Suppressor macrophage (primary cell): ENCODE measurements at places on chromosomes 6 and 20.

- no peak for DNase-seq
These were observed 88.4 kb upstream of the CCDC167 start for GRCh38 chr6:37587866-37588734.

DNA sequence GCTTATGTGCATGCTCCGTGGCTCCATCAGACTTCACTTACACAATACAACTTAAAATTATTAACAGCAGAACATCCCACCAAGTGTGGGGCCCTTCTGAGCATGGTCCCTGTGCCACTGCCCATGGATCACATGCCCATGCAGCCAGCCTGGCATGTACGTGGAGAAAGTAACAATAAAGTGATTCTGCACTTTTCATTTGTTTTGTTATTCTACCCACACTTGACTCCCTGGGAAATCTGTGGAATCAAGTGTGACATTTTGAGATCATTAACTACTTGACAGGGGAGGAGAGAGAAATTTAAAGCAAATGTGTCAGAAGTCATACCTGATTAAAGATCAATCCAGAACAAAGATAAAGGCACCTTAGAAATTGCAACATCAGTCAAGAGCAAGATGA is 112.0 kb downstream of the ISM1 start:
- no peak for DNase-seq

GRCh38 chr6:165726290-165726875 is 63.3 kb upstream of the PDE10A start:
- no peak for DNase-seq

DNA sequence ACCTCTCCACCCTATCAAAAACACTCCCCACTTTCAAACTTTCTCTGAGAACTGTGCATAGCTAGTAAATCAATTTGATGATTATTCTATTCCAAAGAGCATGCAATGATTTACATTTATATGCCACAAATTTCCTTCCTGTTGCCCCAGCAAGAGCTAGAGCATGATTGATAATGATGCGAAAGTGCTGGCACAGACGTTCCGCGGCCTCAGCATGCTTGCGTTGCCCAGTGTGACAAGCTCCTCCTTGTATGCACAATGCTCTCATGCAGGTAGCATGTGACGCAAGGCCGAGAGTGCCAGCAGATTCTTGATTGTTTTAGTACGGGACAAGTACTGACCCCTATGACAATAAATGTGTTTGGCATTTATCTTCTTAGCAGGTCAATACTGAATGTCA is 696.3 kb upstream of the SLC35B3 start:
- DNase-seq = no peak

DNA sequence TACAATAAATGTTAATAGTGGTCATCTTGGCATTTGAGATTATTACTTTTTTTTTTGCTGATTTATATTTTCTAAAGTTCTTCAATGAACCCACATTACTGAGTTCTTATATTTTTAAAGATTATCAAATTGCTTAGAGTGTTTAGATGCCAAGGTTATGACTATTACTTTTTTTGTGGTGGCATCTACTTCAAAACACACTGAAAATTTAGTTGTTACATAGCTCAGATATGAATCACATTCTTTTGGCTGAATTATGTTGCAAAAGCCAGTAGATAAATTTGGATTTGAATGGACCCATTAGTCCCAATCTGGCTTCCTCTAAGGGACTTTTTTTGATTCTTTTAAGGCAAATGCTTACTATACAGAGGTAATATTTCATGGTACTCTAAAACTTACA is 8.9 kb downstream of the UTRN start:
- DNase-seq = no peak

DNA sequence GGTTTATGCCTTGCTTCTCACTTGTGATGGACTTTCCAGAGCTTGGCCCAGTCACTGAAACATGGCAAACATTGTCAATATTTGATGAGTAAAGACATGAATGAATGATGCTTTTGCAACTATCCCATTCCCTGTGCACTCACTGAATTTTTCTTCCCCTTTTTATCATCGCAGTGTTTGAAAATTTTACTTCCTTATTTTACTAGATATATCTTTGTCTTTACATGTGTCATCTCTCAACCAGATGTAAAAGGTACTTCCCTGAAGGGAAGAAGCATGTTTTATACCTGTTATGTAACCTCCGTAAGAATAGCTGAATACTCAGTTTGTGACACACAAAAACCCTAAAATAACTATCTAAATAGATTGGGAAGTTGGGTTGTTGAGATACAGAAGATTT is 544.7 kb upstream of the FLRT3 start:
- no peak for DNase-seq
